LNCaP clone FGC (cell line): ENCODE measurements at places on chromosomes 5 and 9.
A peak's percentile ranks its signal among the peaks of the same experiment; 100 is the strongest.

GRCh38 chr5:111755942-111756381 lies 1.0 kb downstream of the NREP start:
- DNase-seq = no peak

GRCh38 chr5:59547731-59548130 lies 345.8 kb downstream of the PDE4D start:
- no peak for DNase-seq

DNA sequence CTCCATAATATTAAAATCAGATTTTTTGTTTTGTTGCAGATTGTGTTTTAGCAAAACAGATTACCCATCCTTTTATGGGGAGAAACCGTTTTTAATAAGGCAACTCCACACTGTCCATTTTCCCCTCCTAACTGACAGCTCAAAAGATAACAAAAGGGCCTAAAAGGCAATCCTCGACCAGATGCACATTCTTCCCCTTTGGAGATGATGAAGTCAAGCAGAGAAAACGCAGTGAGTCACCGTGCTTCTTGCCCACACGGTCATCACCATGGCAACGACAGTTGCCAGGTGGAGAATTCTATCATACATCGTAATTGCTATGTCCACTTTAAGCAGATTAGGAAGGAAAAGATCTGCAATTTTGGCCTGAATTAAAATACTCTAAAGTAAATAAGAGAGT lies 96.4 kb downstream of the DIRAS2 start:
- DNase-seq = peak; percentile 40

- DNase-seq = no peak
Measured at GRCh38 chr9:107158321-107158720, 124.8 kb upstream of the RAD23B start.

- no peak for DNase-seq
Measured at GRCh38 chr5:81850501-81851357, 99.8 kb upstream of the SSBP2 start.

- DNase-seq = no peak
Measured at GRCh38 chr9:75108571-75108970, 20.3 kb downstream of the OSTF1 start.

DNA sequence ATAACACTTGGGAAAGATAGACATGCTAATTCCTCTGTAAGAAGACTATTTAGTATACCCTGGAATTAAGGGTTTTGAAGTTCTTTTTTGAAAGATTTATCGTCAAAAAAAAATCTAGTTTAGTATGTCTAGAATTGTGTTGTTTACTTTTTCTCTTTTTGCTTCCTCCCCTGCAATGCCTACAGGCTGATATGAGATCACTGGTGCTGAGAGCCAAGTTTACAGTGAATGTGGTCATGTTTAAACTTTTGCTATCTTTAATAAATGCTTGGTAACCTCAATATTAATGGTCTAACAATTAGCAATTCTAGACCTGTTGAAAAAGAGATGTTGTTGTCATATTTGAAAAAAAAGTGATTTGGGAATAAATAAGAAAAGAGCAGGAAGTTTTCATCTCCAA lies 86.1 kb downstream of the CWC27 start:
- no peak for DNase-seq

DNA sequence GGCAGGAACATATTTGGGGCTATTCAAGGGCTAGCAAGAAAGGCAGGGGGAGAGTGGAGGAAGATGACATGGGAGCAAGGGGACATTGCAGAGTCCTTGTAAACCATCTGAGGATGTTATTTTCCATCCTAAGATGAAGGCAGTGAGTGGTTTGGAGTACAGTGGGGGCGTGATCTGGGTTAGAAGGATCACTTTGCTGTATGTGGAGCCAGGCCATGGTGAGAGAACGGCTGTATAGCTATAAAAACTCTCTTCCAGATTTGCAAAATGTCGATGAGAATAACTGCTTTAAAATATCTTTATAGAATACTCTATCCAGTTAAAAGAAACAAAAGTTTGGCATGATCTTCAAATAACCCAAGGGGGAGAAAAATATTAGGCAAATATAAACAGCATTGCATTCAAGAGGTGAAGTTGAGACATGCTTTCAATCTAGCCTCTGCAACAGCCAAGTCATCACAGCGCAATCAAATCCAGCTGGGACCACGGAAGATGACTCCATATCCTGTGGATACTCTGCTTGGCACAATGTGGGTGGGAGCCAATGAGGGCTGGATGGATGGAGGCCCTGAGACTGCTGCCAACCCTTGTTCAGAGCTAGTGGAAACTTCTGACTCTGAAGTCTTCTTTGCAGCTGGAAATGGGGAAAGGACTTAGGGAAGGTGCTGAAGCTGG lies 111.5 kb upstream of the BASP1 start:
- no peak for DNase-seq

DNA sequence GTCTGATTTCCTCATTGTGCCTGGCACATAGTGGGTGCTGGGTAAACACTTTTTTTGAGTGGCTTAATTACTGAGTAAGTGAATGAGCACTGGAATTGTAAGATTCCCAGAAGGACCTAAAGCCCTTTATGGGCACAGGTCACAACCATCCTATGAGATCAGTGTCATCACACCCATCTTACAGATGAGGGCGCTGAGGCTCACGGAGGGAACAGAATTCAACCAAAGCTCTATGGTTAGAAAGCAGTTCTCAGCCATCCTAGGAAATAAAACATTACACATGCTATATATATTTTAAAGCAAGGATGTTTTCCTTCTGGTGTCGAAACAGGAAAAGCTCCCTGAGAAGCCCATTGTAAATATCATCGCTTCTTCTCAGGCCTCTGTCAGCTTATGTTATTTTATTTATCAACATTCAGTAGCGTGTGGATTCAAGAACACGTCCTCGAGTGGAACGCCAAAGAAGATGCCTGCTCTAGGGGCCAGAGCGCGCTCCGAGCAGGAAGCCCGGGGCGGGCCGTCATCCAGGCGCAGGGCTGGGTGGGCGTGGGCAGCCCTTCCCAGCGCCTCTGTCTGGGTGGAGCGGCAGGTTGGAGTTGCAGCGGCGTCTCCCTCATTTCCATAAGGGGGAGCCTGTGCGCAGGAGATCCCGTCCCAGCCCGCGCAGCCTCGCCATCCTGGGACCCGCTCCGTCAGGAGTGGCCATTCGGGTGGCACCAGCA lies 155.8 kb upstream of the SMIM23 start:
- no peak for DNase-seq

DNA sequence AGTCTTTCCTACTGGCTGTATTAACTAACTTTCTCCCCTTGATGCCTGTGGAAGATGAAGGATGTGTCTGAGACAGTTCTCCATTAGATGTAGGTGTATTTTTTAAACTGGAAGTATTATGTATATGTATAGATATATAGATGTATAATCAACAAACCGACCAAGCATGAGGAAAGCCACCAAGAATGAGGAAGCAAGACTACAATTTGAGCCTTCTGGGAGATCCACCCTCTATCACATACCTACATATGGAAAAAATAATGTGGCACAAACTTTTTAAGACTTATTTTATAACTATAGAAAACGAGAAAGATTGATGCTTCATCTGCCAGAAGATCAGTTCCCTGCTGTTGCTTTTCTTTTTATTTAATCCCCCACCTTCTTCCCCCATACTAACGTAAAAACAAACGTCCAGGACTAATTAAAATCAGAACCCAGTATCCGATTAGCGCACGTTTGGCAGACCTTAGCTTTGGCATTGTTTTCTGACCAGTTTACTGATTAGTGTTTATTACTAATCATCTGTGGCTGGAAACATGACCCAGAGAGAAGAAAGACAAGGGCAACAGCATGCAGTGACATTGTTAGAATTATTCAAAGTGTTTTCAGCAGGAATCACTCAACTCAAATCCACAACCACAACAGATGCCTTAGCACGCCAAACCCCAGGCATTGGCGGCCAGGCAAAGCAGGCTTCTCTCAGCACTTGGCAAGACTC lies 490.2 kb downstream of the EBF1 start:
- DNase-seq = no peak

DNA sequence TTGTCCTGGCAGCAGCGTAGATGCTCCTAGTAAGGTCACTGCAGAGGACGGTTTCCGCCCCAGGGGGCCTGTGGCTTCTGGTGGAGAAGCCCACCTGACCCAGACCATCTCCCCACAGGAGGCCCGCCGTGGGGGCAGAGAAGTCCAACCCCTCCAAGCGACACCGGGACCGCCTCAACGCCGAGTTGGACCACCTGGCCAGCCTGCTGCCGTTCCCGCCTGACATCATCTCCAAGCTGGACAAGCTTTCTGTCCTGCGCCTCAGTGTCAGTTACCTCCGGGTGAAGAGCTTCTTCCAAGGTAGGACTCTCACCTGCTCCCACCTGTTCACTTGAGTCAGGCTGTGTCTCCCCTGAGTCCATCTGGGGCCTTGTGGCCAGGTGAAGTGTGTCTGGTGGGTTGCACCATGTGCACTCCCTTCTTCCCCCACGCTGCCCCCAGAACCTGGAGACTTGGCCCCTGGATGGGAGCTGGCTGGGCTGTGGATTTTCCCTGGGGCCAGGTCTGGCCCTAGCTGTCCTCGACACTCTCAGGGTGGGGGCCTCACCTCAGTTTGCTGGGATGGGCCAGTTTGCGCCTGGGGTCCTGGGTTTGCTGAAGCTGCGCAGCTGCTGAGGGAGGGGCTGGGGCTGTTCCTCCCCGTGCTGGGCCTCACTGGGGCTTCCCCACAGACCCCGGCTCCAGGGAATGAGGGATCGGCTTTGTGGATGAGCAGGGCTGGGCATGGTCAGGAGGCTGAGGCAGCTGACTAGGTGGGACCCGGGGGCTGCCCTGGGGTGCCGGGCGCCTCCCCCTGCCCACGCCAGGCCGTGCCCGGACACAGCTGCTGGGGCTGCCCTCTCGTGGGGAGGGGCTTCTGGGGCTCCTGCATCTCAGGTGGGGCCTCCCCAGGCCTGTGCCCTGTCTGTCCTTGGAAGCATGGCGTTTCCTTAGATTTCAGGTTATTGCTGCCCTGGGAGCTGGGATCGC lies 32.4 kb downstream of the AHRR start:
- DNase-seq = no peak

- no peak for DNase-seq
Measured at GRCh38 chr5:10235350-10235749, 14.3 kb downstream of the ATPSCKMT start.

GRCh38 chr5:59725392-59725767 lies 168.1 kb downstream of the PDE4D start:
- DNase-seq = no peak

DNA sequence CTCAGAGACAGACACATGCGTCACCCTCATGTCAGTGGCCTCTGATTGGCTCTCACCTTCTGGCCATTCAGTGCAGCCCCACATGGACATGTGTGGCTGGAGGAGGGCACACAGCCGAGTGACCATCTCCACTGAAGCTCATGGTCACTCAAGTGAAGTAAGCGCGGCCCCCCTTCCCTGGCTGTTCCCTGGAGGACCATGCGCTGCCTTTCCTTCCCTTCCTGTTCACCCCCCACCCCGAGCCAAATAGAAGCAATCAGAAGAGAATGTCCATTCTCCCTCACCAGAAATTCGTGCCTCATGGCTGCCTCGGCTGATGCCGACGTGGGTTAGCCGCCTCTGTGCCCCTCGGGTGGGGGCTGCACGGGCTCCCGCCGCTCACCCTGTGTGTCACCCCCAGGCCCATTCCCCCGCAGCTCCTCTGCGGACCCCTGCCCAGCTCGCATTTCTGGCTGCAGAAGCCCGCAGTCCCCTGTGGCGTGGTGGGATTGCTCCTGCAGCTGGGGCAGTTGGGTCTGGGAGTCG lies 12.5 kb upstream of the COL5A1 start:
- no peak for DNase-seq

DNA sequence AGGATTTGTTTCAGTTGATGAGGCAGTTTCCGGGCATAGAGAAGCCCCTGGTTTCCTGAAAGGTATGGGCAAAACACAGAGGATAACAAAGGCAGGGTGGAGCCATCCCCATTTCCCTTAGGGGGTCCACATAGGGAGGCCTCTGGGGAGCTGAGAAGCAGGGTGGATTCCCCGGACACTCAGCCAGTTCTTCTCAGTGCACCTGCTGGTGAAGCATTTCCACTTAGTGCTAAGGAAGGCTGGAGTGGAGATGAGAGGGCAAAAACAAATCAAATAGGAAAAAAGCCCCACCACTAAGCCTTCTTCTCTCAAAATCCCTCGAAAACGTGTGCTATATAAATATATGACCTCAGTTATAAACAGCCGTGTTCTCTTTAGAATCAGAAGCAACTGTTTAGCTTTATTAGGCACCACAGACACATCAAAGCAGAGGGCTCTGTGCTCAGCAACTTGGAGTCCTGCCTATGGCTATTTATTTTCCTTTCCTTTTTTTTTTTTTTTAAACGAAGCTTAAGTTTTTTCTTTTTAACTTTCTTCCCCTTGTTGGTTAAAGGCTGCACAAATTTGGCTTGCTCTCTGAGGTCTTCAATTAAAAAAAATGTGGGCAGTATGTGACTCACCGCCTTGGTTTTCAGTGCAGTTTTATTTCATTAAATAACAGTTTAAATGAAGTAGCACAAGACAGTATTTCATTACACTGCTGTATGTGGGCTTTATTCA lies 67.7 kb downstream of the PRDM6 start:
- DNase-seq = no peak

- DNase-seq = no peak
Measured at GRCh38 chr5:20166456-20166855, 178.5 kb upstream of the CDH18 start.

DNA sequence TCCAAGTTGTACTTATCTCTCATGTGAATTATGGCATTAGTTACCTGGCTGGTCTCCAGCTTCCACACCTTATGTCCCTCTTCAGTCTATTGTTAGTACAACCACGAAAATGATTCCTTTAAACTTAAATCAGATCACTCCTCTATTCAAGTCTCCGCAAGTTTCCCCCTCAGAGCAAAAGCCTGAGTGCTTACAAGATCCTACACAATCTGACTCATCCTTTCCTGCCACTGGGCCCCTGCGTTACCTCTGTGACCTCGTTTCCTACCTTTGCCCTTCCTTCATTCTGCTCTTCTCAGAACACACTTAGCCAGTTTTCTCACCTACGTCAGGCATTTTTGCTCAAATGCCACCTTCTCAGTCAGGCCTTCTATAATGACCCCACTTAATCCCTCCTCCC lies 45.1 kb upstream of the GLIS3 start:
- no peak for DNase-seq

DNA sequence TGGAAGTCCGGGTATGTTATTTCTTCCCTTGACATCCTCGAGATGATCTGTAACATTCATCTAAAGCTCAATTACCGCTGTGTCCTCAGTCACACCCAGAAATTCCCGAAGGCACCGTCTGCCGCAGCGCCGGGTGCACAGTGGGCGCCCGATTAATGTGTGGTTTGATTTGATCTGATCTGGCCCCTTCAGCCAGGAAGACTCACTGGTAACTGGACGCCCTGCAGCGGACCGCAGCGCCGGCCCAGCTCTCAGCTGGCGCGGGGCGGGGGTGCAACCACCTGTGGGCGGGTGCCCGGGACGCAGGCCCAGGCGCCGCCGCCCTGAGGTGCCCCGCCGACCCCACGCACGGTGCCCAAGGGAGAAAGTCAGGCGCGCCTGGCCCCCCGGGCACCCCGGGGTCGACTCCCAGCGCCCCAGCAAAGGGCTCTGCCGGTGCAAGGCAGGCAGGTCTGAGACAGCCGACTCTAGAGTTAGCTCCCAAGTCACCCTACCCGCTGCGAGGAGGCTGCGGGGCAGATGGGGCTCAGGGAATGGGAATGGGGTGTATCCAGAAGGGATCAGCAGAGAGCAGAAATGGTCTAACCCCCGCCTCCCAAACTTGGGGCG lies 1.7 kb downstream of the EPB41L4B start:
- no peak for DNase-seq
